Testis (tissue), 5 donors: ENCODE measurements at places on chromosomes 11 and 22. TPM values are rescaled to one million over a fixed set of nuclear protein-coding genes. Genes with fewer than 3 reads are reported as not detected.
A peak's percentile ranks its signal among the peaks of the same experiment; 100 is the strongest.

GRCh38 chr11:119843877-119844276, 114.9 kb upstream of the NECTIN1 start:
- H3K4me1 ChIP-seq = peaks cover 2% of the 10 kb centered on the region
- H3K27me3 ChIP-seq = no peaks in the 10 kb centered on the region
- H3K36me3 ChIP-seq = no peaks in the 10 kb centered on the region
- H3K27ac ChIP-seq = no peak overlapping the region
- H3K4me3 ChIP-seq = no peak overlapping the region
- DNase-seq = no peak

- no peaks in the 10 kb centered on the region for H3K27me3 ChIP-seq
- no peak overlapping the region for H3K4me3 ChIP-seq
- H3K27ac ChIP-seq = no peak overlapping the region
- H3K36me3 ChIP-seq = no peaks in the 10 kb centered on the region
- DNase-seq = no peak
Observed at GRCh38 chr11:83933008-83933407, 646.8 kb upstream of the CCDC90B start.

DNA sequence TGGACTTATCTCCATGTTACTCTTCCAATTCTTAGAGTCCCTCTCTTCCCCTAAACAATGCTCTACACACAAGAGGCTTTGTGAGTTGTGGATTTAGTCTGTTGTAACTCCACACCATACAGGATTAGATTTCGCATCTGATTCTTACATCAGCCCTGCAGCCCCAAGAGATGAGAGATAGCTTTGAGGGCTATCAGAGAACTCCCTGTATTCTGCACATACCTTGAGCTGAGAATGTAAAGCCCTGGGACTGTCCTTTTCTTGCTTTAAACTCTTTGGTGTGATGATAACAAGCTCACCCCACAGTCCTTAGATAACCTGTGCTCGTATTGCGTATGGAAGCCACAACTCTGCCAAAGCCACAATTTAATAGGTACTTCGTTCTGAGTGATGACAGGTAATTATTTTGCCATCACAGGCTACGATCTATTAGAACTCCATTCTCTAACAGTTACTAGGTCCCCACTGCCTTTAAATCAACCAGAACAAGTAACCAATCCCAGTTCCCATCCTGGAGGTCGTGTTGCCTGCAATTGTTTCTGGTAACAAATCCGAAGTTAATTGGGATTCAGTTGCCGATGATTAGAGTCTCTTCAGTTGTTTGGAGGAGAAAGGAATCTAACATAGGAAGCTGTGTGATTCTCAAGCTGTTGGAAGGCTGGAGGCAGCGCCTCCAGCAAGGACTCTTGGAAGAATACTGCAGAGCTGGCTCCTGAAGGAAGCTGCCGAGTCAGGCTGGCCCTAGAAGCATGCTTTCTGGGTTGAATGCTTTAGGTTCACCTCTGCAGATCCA, 1.3 kb upstream of the PARVG start:
- H3K4me1 ChIP-seq = no peaks in the 10 kb centered on the region
- no peak overlapping the region for H3K4me3 ChIP-seq
- H3K27ac ChIP-seq = no peak overlapping the region
- no peaks in the 10 kb centered on the region for H3K36me3 ChIP-seq
- no peaks in the 10 kb centered on the region for H3K27me3 ChIP-seq
- DNase-seq = no peak

DNA sequence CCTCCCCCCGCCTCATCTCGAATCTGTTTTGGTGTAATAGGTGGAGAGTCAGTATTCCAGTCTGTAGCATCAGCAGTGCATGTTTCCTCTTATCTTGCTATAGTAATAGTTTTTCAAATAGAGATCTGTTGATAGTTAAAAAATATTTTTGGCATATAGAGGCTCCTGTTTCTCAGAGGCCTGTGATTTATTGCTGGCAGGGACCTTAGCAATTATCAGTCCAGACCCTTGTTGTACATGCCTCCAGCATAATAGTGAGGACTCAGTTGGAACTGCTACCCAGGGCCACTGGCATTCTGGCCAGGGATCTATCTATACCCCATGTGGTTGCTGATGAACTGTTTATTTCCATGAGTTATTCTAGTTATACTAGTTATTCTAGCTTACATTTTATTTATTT, 52.6 kb downstream of the SPECC1L start:
- no peak overlapping the region for H3K27ac ChIP-seq
- no peaks in the 10 kb centered on the region for H3K4me1 ChIP-seq
- DNase-seq = no peak
- H3K4me3 ChIP-seq = no peak overlapping the region
- H3K36me3 ChIP-seq = no peaks in the 10 kb centered on the region

- no peaks in the 10 kb centered on the region for H3K27me3 ChIP-seq
- no peak for DNase-seq
- no peaks in the 10 kb centered on the region for H3K36me3 ChIP-seq
- peaks cover 61% of the 10 kb centered on the region for H3K4me1 ChIP-seq
- no peak overlapping the region for H3K4me3 ChIP-seq
- H3K27ac ChIP-seq = peak overlapping the region; percentile 56
Observed at GRCh38 chr11:73313652-73314051, 5.6 kb downstream of the ARHGEF17 start.

DNA sequence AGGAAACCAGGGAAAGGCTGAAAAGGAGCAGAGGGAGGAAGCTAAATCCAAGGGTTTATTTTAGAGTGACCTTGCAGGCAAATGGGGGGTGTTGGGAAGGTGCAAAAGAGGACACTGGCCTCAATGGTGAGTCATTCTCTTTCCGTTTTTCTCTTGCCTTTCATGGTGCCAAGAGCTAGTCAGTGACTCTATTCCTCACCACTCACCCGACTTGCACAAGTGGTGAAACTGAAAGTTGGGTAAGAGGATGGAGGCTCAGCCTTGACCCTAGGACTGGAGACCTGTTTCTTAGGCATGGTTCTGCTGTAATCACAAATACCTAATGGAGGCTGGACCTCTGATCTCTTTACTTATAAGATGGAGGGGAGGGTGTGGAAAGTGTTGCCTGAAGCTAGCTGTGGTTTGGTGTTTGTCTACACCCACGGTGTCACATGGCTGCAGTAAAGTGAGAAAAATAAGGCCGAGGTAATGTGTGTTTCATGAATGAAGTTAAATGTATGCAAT, 67.3 kb upstream of the CREB3L1 start:
- H3K4me3 ChIP-seq = no peak overlapping the region
- H3K4me1 ChIP-seq = no peaks in the 10 kb centered on the region
- no peaks in the 10 kb centered on the region for H3K27me3 ChIP-seq
- no peak overlapping the region for H3K27ac ChIP-seq
- no peak for DNase-seq
- no peaks in the 10 kb centered on the region for H3K36me3 ChIP-seq

DNA sequence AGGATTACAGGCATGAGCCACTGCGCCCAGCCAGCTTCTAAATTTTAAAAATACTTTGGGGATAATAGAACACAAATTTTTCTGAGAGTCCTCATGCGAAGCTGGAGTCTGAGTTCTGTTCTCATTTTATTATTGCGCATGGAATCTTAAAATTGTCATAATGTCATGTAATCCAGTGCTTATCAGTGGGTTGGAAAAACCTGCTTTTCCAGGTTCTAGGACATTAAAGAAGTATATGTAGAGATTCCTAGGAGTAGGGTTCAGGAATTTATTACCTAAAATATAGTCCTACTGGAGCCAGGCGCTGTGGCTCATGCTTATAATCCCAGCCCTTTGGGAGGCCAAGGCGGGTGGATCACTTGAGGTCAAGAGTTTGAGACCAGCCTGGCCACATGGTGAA, 4.6 kb upstream of the E2F8 start:
- H3K27me3 ChIP-seq = no peaks in the 10 kb centered on the region
- no peak overlapping the region for H3K27ac ChIP-seq
- peaks cover 4% of the 10 kb centered on the region for H3K4me1 ChIP-seq
- no peak for DNase-seq
- H3K36me3 ChIP-seq = no peaks in the 10 kb centered on the region

GRCh38 chr11:84188521-84188920, 902.4 kb upstream of the CCDC90B start:
- DNase-seq = no peak
- no peaks in the 10 kb centered on the region for H3K4me1 ChIP-seq
- no peaks in the 10 kb centered on the region for H3K27me3 ChIP-seq
- H3K4me3 ChIP-seq = no peak overlapping the region

DNA sequence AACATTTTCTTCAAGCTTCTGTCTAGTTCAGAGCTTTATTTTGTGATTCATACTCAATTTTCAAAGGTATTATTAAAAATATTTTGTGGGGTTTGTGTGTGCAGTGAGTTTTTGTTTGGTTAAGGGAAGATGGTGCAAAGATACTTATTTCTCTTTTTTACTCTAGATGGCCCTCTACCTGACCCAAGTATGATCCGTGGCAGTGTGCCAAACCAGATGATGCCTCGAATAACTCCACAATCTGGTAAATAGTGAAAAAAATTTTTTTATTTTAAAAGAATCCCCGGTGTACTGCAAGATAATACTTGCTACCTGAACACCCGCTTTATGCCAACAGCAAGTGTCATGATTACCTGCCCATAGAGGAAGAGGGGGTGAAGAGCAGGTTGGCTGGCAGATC, 54.2 kb downstream of the EP300 start:
- H3K27ac ChIP-seq = no peak overlapping the region
- H3K4me1 ChIP-seq = no peaks in the 10 kb centered on the region
- peaks cover 5% of the 10 kb centered on the region for H3K36me3 ChIP-seq
- no peak overlapping the region for H3K4me3 ChIP-seq
- DNase-seq = no peak
- no peaks in the 10 kb centered on the region for H3K27me3 ChIP-seq

- no peaks in the 10 kb centered on the region for H3K4me1 ChIP-seq
- H3K4me3 ChIP-seq = no peak overlapping the region
- H3K36me3 ChIP-seq = no peaks in the 10 kb centered on the region
- no peak overlapping the region for H3K27ac ChIP-seq
Observed at GRCh38 chr11:9601876-9602199, 28.4 kb downstream of the WEE1 start.

DNA sequence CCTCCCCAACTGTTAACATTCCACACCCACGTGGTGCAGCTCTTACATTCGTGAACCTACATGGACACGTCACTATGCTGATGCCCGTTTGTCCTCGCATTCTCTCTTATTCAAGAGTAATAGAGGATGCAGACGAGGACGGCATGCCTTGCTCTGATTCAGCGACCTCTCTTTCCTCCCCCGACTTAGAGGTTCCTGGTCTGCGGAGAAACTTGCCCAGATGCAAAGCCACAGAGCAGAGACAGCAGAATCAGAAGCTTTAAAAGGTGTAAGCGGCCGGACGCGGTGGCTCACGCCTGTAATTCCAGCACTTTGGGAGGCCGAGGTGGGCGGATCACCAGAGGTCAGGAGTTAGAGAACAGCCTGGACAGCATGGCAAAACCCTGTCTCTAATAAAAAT, 288.0 kb downstream of the NTM start:
- no peak overlapping the region for H3K27ac ChIP-seq
- no peaks in the 10 kb centered on the region for H3K4me1 ChIP-seq
- no peak for DNase-seq
- H3K4me3 ChIP-seq = no peak overlapping the region
- no peaks in the 10 kb centered on the region for H3K36me3 ChIP-seq

DNA sequence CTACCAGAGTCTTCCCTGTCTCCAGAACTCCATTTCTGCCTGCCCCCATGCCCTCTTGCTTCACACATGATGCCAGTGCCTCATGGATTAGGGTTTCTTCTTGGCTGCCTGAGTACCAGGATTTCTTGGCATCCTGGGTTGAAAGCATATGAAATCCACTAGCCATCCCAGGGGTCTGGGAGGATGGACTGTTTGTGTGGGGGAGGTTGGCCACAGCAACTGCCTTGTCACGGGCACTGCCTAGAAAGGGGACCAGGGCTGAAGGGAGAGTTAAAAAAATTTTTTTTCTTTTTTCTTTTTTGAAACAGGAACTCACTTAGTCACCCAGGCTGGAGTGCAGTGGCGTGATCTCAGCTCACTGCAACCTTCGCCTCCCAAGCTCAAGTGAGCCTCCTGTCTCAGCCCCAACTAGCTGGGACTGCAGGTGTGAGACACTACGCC, 4.2 kb downstream of the USP35 start:
- H3K36me3 ChIP-seq = no peaks in the 10 kb centered on the region
- H3K4me3 ChIP-seq = no peak overlapping the region
- DNase-seq = no peak
- peaks cover 23% of the 10 kb centered on the region for H3K4me1 ChIP-seq
- no peaks in the 10 kb centered on the region for H3K27me3 ChIP-seq
- H3K27ac ChIP-seq = no peak overlapping the region

ARVCF gene
- 21.1 TPM for polyA plus RNA-seq

KCNJ11 gene
- 1.7 TPM for polyA plus RNA-seq

TNRC6B gene
- polyA plus RNA-seq = 49.2 TPM

ELF5 gene
- polyA plus RNA-seq = 0.34 TPM

SNX32 gene
- 4.9 TPM for polyA plus RNA-seq
